Activated CD4-positive, alpha-beta memory T cell treated with anti-CD3 and anti-CD28 coated beads for 36 hours (primary cell): ENCODE measurements at places on chromosomes 6 and 20. TPM values are rescaled to one million over a fixed set of nuclear protein-coding genes. Genes with fewer than 3 reads are reported as not detected.

GRCh38 chr20:5927749-5928462 is 22.4 kb downstream of the TRMT6 start:
- no peak for DNase-seq
- H3K4me3 ChIP-seq = no peak overlapping the region
- H3K4me1 ChIP-seq = no peaks in the 10 kb centered on the region
- H3K36me3 ChIP-seq = no peaks in the 10 kb centered on the region
- H3K27me3 ChIP-seq = peaks cover 2% of the 10 kb centered on the region

GRCh38 chr20:20181322-20181721 is 129.0 kb downstream of the CFAP61 start:
- peaks cover 10% of the 10 kb centered on the region for H3K27me3 ChIP-seq
- H3K4me1 ChIP-seq = no peaks in the 10 kb centered on the region
- no peaks in the 10 kb centered on the region for H3K36me3 ChIP-seq
- DNase-seq = no peak
- no peak overlapping the region for H3K4me3 ChIP-seq
- H3K27ac ChIP-seq = no peak overlapping the region

DNA sequence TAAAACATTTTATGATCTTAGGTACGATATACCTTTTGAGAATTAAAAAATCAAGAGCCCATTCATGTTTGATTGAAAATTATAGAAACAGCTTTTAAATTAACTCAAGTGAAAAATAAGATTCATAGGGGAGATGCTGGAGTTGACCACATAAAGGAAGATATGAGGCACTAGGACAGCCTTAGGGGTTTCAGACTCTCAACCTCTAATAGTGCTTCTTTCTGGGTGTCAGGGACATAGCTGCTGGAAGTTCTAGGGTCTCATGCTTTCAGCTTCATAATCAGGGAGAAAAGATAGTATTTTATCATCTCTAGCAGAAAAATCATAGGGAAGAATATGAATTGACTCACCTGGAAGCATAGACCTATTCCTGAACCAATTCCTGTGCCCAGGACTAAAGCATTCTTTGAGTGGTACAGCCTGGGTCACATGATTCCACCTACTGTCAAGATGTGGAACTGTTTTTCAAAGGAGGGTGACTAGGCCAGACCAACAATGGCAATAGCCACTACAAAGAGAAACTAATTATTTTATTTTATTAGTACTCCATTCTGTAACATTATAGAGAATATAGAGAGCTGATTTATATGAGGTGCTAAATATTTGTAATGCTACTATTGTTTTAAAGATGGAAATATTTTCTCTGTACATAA is 27.8 kb upstream of the CENPW start:
- H3K4me3 ChIP-seq = no peak overlapping the region
- no peaks in the 10 kb centered on the region for H3K4me1 ChIP-seq
- no peak for DNase-seq
- peaks cover 2% of the 10 kb centered on the region for H3K27me3 ChIP-seq

GRCh38 chr6:108168501-108169463 is 3.0 kb downstream of the NR2E1 start:
- no peak overlapping the region for H3K27ac ChIP-seq
- peak overlapping the region; percentile 48 for H3K4me3 ChIP-seq
- H3K4me1 ChIP-seq = peaks cover 40% of the 10 kb centered on the region
- peaks cover 84% of the 10 kb centered on the region for H3K27me3 ChIP-seq

GRCh38 chr6:134521116-134521501 is 203.2 kb upstream of the SGK1 start:
- peaks cover 28% of the 10 kb centered on the region for H3K4me1 ChIP-seq
- H3K36me3 ChIP-seq = no peaks in the 10 kb centered on the region
- no peak for DNase-seq
- no peak overlapping the region for H3K27ac ChIP-seq

The RIMS4 gene
- total RNA-seq = not detected
